ENCODE measurements at places on chromosomes 16 and 17.

GRCh38 chr16:81797443-81797842 lies 18.4 kb downstream of the PLCG2 start:
- peak; percentile 93 for DNase-seq

DNA sequence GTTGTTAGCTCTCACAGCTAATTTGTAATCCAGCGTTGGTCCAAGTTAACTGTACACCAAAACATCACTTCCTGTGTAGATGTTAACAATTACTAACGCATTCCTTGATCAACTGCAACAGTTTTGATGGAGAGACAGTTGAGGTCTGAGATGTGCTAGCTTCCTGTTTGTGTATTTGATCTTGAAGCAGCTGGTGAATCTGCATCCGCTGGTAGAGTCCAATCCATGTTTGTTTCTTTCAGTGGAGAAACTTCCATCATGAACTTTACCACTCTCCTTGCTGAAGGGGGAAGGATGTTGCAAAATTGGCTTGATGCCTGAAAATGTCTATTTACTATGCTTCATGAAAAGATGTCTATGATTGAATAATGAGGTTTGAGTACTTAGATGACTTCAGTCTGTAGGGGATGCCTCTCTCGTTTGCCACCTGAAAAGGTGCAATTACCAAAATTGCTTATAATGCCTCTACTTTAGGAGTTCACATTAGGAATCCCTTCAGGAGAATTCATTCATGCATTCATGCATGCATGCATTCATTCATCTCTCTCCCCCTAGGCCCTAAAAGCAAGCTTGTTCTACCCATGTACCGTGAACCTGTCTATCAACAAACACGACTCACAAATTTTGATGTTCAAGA lies 39.6 kb upstream of the ZKSCAN2 start:
- no peak for DNase-seq

DNA sequence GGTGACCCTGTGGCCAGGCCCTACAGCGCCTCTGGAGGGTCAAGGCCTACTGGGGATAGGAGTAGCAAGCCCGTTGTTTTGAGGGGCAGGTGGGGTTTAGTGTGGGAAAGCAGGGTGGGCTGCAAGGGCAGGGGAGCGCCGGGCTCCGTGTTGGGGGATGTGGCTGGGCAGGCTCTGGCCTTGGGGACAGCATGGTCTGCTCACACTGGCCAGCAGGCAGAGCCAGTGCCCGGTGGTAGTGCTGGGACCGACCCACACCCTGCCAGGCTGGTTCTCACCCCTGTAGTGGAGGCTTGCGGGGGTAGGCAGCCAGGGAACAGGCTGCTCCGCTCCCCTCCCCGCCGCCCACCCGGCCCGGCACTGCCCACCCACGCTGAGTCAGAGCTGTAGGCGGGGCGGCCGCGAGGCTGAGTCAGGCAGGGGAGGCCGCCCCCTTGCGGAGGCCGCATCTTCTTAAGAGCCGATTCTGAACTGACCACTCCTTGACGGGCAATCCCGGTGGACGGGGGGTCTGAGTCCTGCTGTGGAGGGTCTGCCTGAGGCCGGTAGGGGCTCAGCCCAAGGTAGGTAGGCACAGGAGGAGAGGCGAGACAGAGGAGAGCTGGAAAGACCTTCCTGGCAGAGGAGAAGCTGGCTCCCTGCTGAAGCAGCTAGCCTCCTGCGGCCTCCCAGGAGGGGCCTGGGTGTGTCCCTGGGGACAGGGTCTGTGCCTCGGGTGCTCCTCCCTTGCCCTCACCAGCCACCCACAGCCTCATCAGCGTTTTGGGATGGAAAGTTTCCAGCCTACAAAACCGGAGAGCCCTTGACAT lies 62.4 kb downstream of the BAIAP2 start:
- peak; percentile 56 for DNase-seq

GRCh38 chr16:4846503-4846900 lies 586 bp downstream of the GLYR1 start:
- peak; percentile 55 for DNase-seq

GRCh38 chr17:75289832-75290337 lies 652 bp upstream of the SLC25A19 start:
- DNase-seq: peak; percentile 90

GRCh38 chr17:77455111-77455890 lies 314.5 kb downstream of the SEC14L1 start:
- DNase-seq: no peak

DNA sequence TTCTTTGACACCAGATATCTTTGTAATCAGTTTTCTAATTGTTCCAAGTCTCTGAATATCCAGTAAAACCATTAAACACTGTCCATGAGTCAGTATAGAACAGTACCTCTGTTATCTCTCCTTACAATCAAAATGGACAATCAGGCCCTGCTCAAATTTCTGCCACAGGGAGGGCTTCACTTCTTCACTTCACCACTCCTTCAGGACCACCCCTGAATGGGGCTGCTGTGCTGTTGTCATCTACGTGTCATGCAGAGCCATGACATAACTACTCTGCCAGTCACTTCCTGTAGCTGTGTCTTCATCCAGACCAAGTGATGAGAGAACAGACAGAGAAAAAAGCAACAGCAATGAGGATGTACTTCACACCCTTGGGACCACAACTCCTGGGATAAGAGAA lies 116.9 kb downstream of the TANC2 start:
- peak; percentile 6 for DNase-seq

DNA sequence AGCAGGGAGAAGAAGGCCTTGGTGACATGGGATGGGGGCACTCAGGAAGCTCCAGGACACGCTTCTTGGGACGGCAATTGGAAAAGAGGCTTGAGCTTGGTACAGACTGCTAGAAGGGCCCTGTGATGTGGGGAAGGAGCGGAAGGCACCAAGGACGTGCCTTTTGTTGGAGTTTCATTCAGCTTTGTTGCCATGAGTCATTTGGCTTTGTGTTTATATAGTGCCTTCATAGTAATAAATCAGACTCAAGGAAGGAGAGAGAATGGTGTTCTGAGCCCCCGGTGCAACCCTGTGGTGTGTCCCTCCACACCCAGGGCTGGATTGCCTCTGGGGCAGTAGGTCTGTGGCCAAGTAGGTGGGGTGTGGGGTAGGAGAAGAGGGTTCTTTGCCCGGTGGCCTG lies 7.4 kb upstream of the TBX4 start:
- no peak for DNase-seq

GRCh38 chr16:85266857-85267256 lies 154.6 kb upstream of the CIBAR2 start:
- no peak for DNase-seq

DNA sequence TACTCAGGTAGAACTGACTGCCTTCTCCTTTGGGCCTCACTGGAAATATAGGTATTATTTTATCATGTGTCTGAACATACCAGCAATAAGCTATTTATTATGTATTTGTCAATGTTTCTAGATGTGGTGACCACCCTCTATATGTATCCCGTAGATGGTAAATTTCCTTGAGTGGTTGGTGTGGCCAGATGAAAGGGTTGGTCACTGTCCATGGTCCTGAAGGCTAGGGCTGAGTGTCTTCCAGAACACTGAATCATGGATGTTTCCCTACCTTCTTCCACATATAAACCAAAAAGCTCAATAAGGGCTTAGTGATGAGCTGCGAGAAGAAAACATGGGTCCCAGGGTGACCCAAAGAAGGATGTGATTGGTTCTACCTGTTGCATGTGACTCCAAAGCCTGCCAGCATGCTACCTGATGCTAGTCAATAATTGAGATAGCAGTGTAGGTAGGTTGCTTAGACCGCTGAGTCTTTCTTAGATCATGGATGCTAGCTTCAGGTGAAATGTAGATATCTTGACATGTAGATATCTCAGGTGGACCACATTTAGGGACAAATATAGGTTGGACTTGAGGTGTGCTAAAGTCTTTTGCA lies 150.3 kb downstream of the ASIC2 start:
- no peak for DNase-seq

DNA sequence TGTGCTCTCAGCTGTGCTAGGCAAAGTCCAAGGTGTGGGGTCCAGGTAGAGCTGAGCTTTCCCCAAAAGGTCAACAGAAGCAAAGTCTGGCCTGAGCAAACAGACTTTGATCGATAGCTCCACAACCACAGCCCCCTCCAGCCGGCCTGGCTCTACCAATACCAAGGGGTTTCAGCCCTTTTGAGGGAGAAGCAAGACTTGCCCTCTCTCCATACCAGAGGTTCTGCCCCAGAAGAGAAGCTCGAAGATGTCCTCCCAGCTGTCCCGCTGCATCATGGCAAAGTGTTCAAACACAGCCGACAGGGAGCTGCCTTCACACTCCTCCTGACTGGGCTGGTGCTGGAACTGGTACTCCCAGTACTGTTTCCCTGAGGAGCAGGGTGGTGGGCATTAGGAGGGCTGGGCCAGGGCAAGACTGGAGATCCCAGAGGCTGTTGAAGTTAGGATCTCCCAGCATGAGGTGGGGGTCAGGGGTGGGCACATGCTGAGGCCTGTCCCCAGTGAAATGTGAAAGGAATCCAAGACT lies 1.7 kb downstream of the VTN start:
- DNase-seq: no peak

GRCh38 chr17:12328204-12328603 lies 307.5 kb downstream of the MAP2K4 start:
- DNase-seq: no peak

DNA sequence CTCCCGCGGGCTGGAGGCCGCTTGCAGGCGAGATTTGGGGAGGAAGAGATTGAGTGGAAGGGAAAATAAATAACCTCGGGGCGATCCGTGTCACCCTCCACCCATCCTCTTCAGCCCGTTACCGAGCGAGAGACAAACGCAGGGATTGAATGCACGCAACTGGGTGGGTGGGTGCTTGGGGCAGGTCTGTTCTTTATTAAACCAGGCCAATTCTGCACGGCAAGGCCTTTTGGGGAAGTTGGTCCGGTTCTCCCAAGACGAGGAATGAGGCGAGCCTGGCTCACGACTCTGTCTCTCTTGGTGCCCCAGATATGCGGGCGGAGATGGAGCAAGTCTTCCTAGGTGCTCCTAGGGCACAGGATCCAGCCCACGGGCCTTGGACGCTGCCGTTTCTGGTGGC lies 396 bp upstream of the HOXB7 start:
- peak; percentile 23 for DNase-seq

GRCh38 chr17:75475851-75476250 lies 19.4 kb downstream of the TMEM94 start:
- no peak for DNase-seq

DNA sequence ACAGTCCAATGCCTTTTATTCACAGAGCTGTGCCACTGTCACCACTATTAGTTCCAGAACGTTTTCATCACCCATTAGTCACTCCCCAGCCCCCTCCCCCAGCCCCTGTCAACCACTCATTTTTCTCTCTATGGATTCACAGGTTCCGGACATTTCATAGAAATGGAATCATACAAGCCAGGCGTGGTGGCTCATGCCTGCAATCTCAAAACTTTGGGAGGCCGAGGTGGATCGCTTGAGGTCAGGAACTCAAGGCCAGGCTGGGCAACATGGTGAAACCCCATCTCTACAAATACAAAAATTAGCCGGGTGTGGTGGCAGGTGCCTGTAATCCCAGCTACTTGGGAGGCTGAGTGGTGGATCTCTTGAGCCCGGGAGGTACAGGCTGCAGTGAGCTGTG lies 759 bp upstream of the PAM16 start:
- DNase-seq: no peak

GRCh38 chr17:48498164-48498850 lies 32.5 kb downstream of the HOXB1 start:
- DNase-seq: no peak

DNA sequence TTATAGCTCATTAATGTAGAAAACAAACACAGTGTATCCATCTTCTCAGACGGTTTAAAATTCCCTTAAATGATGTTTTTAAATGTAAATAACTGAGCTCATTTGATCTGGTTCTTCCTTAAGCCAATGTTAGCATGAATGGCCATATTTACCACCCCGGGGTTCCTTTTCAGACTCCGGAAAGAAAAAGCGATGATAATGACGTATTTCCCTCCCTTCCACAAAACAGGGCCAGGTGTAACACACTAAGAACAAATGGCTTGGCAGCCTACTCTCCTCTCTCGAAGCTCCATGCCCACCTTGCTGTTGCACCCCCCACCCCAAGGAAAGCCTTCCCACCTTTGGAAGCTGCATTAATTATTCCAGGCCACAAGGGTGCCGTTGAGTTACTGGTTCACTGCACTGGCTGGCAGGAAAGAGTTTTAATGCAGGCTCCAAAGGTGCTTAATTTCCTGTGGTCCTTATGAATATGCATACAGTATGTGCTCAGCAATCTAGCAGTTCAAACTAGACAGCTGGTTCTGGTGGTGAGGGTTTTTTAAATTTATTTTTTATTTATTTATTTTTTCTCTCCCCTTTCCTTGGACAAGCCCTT lies 378.9 kb downstream of the WWOX start:
- no peak for DNase-seq

DNA sequence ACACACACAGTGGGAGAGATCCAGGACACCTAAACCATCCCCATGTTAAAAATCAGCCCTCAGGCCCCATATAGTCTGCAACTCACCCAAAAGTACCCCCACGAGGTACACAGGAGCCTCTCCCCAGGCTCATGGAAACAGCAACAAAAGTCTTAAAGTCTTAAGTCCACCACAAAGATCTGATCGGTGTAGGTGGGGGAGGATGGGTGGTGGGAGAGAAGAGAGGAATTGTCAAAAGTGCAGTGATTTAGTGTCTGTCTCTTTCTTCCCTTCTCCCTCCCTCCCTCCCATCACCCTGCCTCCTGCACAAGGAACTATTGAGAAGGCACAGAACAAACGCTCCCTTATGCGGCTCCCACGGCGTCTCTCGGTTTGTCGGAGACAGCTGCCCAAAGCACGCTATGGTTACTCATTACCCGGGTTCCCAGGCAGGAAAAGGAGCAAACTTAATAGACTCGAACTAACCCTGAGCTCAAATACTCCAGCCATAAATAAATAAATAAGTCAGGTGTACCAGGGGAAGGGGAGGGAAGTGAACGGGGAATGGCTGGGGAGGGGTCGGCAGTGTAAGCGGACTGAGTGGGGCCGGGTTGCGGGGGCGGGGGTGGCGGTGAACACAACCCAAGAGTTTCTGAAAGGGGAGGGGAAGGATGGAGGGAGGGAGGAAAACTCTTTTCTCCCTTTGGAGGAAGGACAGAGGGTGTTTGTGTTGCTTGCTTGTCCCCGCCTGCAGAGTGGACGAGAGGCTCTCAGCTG lies 477.4 kb downstream of the SLC39A11 start:
- DNase-seq: no peak

GRCh38 chr17:33038740-33039139 lies 47.1 kb downstream of the SPACA3 start:
- no peak for DNase-seq

DNA sequence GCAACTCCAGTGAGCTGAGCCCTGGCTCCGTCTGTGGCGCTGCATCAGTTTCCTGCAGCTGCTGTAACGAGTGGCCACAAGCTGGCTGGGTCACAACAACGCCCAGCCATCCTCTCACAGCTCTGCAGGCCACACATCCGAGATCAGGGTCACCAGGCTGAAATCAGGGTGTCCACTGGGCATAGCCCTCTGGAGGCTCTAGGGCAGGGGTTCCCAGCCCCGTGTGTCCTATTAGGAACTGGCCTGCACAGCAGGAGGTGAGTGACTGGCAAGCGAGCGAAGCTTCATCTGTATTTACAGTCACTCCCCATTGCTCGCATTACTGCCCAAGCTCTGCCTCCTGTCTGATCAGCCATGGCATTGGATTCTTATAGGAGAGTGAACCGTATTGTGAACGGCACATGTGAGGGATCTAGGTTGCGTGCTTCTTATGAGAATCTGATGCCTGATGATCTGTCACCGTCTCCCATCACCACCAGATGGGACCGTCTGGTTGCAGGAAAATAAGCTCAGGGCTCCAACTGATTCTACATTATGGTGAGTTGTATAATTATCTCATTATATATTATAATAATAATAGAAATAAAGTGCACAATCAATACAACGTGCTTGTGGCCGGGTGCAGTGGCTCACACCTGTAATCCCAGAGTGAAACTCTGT lies 176.5 kb downstream of the SEC14L1 start:
- DNase-seq: no peak

GRCh38 chr16:83351846-83352245 lies 455.9 kb upstream of the HSBP1 start:
- DNase-seq: no peak
